ENCODE measurements at places on chromosomes 2 and 18.

DNA sequence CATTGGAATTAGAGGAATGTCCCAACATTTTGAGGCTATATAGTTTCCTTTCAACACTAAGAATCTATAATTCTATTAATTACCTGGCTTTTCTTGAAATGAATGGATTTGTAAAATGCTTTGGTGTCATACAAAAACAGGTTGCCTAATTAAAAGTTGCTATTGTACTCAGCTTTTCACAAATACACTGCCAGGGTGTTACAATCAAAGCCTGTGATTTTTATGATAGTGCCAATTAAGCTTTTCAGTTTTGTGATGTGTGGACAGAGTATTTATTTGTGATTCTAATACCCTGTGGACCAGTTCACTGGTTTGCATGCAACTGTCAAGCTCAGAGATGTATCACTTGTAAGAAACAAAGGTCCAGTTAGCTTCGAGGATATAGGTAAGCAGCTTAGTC, 71.8 kb downstream of the NAB1 start:
- no peak for DNase-seq

DNA sequence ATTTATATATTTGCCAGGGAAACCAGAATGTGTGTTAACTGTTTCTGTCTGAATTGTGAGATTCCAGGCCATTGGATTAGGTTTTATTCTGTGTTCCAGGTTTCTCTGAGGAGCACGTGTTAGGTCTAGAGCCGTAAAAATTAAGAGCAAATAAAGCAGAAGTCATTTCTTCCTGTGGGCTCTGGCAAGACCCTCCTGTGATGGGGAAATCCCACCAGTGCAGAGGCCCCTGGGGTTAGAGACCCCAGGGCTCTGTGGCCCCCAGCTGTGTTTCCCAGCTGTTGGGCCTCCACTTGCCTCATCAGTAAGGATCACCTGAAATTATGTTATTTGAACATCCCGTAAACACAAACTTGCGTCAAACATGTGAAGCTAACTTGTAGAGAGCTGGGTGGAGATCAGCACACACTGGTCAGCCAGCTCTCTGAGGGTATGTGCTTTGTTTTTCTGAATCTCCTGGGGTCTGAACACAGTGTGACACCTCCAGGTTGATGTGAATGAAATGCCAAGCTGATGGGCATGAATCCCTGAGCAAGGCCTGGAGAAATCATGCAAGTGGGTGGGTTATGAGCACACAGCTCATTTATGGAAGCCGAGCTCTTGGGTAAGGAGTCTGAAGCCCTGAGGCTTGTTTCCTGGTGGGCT, 50.3 kb downstream of the HK2 start:
- no peak for DNase-seq

DNA sequence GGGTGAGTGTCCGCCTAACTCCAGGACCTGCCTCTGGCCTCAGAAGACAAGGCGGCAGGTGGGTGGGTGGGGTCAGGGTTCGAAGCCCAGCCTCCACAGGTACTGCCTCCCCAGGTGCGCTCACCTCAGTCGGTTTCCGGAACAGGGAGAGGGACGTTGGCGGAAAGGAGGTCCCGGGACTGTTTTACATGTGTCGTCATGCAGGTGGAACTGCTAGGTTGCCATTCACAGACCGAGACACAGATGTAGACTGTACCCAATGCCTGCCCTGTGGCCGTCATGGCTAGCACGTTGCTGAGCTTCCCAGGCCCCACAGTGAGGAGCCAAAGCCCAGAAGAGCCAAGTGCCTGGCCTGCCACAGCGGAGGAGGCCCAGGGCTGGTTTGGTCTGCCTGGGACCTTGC, 284.0 kb upstream of the HS6ST1 start:
- no peak for DNase-seq

DNA sequence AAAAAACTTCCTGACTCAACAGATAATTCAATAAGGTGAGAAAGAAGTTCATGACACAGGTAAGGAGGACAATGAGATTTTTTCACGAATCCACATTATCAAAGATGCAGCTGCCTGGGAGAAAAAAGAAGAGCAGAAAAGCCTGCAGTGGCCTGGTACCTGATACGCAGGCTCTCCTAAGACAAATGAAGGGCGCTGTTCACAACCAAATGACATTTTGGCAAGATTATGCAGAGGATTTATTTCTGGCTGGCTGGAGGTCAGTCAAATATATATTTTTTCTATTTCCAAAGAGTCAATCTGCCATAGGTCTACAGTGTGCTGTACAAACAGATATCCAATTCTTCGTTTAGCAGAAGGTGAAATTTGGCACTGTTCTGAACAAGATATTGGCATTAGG, 257.3 kb downstream of the STK39 start:
- no peak for DNase-seq

GRCh38 chr18:44680273-44681075, at the start of gene SETBP1:
SETBP1 (plus strand) TSS chr18:44680888; CDS start chr18:44701347, 20,459 bp downstream.
- peak; percentile 42 for DNase-seq

DNA sequence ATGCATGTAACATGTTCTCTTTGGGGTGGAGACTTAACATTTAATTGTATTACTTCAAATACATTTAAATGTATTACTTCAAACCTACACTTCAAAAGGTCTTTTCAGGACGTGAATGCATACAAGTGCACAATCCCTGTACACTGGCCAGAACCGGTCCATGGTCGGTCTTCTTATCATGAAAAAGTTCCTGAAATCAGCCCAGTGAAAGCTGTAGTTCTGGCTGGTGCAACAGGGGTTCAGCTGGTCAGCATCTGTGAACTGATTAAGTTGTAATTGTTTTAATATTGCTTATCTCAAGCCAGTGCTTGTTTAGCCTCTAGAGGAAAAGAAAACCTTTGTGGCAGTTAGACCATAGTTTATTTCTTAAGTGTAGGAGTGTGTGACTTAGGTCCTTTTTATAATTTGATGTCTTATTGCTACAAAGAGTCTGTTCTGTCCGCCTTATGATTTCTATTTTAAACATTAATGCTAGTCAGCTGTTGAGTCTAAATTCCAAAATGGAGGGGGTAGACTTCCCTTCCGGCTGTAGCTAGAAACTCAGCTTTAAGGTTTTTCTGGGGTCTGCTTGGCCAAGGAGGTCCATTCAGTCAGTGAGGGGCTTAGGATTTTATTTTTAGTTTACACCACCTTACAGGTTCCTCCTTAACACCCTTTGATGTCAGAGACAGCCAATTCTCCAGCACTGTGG, 768 bp upstream of the CYBRD1 start:
- no peak for DNase-seq

DNA sequence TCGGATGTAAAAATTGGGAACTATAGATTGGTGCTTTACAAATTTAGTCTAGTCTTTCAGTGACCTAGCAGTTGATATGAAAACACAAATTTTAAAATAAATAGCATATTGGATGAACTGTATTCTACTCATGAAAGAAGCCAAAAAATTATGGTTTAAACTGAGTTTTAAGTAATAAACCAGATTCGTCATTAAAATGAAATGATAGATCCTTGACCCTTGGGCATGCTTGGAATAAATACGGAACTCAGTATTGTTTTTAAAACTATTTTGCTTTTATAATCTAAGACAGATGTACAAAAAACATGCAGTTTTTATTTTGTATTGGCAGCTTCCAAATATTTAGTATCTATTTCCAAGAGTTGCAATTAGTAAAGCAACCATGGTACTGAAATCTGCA, 34.6 kb upstream of the TBR1 start:
- no peak for DNase-seq

DNA sequence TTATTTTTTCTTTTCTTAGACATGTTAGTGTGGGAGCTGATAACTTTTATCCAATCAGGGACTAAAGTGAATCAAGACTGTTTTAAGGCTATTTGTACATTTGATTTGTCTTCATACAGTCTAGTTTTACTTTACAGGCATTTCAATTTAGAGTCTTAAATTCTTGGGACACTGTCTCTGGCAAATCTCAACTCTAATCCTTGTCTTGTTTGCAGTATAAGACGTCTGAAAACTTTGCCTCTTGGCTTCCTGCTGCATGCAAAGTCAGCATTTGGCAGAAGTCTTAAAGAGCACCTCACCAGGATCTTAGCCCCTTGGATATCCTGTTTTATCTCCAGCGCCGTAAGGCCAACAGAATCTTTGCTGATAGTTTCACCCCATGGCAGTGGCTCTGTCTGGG, 30.3 kb downstream of the SPOPL start:
- DNase-seq: no peak

- DNase-seq: no peak
These were observed 10.8 kb downstream of the DSG2 start for GRCh38 chr18:31508781-31509180.

DNA sequence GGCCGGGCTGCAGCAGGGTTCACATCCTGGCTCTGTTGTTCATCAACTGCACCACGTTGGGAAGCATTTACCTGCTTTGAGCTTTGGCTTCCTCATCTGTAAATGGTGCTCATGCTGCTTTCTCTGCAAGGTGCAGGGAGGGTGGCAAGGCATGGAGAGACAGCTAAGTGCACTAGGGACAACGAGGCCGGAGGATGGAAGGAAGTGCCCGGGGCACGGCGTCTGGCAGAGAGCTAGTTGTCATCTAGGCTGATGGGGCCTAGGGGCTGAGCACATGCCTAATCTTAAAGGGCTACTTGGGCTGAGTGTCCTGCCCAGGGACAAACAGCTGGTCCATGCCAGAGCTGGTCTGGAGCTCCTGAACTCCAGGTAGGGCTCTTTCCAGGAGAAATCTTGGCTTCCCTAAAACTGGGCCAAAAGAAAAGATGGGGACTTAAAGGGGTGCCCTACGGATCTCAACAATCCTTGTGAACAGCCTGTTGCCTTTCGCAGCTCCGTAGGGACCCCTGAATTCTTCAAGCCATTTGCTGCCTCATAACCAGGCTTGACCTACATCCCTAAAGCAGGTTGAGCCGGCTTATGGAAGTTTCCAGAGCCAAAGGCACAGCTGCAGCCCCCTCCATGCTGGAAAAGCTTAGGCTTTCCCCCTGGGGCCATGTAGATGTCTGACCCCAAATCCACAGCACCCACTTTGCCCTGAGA, 130.8 kb downstream of the SMAD7 start:
- DNase-seq: no peak

- no peak for DNase-seq
These were observed 301.4 kb upstream of the CNTNAP5 start for GRCh38 chr2:123723706-123724105.

GRCh38 chr2:181621779-181622490, 35.0 kb downstream of the CERKL start:
- DNase-seq: no peak

- no peak for DNase-seq
These were observed 275.3 kb downstream of the KCNS3 start for GRCh38 chr2:18153741-18154140.

- no peak for DNase-seq
These were observed 103.6 kb upstream of the BCL2L11 start for GRCh38 chr2:111017034-111017622.

GRCh38 chr2:220476877-220477276, 849.4 kb downstream of the SLC4A3 start:
- no peak for DNase-seq

DNA sequence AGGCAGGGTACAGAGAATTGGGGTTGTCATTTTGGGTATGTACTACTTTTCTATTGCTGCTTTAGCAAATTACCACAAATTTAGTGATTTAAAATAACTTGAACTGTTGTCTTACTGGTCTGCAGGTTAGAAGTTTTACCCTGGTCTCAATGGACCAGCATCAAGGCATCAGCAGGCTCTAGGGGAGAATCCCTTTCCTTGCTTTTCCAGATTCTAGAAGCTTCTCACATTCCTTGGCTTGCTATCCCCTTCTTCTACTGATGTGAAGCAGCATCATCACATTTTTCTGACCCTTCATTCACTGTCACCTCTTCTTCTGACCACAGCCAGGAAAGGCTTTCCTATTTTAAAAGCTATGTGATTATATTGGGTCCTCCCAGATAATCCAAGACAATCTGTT, 237.8 kb upstream of the RBMS1 start:
- no peak for DNase-seq

- no peak for DNase-seq
These were observed 67.9 kb downstream of the BCL11A start for GRCh38 chr2:60485550-60485949.

GRCh38 chr18:7038330-7038851, 79.2 kb downstream of the LAMA1 start:
- peak; percentile 94 for DNase-seq

DNA sequence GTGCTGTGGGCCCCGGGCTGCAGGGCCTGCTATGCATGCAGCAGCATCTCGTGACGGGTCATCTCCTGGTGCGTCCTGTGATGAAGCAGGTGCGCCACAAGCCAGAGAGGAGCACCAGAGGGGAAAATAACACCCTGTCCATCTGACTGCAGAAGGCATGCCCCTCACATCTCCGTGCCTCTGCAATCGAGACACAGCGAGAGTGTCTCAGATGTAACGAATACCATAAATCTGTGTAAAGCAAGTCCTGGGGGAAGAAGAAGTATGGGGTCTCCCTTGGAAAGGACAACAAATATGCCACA, 137.5 kb downstream of the PTGR3 start:
- no peak for DNase-seq

GRCh38 chr2:119062179-119062578, 96.4 kb downstream of the C1QL2 start:
- DNase-seq: no peak

DNA sequence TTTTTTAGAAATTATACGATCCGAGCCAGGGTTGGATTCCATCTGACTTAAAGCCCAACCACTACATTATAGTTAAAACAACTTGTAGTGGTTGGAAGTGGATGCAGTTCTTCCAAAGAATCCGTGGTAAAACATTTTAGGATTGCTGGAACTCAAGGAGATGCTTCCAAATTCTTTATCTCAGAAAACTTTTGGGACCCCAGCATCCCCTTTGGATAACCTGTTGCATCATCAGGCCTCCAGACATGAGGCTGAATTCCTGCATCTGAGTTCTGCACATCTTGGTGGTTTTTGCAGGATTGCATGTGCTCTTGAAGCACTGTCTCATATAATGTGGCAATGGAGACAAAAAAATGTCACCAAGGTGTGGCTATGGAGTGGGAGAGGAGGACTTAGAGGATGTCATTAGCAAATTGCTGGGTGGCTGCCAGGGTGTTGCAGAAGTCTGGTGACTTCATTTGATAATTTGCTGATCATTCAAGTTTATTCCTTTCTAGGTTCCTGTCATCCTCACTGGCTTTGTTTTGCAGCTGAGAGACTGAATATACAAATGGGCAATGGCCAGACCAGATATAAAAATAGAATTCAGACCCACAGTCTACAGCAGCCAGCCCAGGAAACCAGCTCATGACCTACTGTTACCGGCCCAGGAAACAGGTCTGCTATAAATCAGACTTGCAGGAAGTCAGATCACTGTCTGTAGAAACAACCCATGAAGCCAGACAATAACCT, 207.7 kb downstream of the BCL2 start:
- peak; percentile 12 for DNase-seq

GRCh38 chr18:74896390-74896991, 298.8 kb downstream of the ZNF407 start:
- no peak for DNase-seq

- DNase-seq: no peak
These were observed 10.9 kb upstream of the HOXD1 start for GRCh38 chr2:176177580-176178037.
